A375 (cell line): ENCODE measurements at places on chromosomes 2 and 18. TPM values are rescaled to one million over a fixed set of nuclear protein-coding genes. Genes with fewer than 3 reads are reported as not detected.

PSD4 gene
- 3.8 and 5.1 TPM in 2 replicates for total RNA-seq

C1QL2 gene
- total RNA-seq = not detected in 2 replicates

VIL1 gene
- not detected in 2 replicates for total RNA-seq

PTH2R gene
- 0.11 TPM in 1 of 2 replicates, not detected in the other for total RNA-seq

CCDC88A gene
- total RNA-seq = 27.4 and 27.9 TPM in 2 replicates

PRSS56 gene
- total RNA-seq = not detected in 2 replicates

DSG2 gene
- total RNA-seq = 10.6 and 12.3 TPM in 2 replicates

VIT gene
- total RNA-seq = 0.50 and 0.98 TPM in 2 replicates

MC5R gene
- total RNA-seq = 0.15 and 0.32 TPM in 2 replicates

C2orf49 gene
- total RNA-seq = 9.1 and 13.8 TPM in 2 replicates

DYSF gene
- 1.0 and 1.7 TPM in 2 replicates for total RNA-seq

C18orf32 gene
- total RNA-seq = 10.2 and 16.7 TPM in 2 replicates

LPIN1 gene
- total RNA-seq = 16.6 and 23.1 TPM in 2 replicates

POTEJ gene
- total RNA-seq = 0.03 and 0.19 TPM in 2 replicates

GPR75 gene
- 2.4 and 3.0 TPM in 2 replicates for total RNA-seq

KCNK3 gene
- 0.37 and 0.60 TPM in 2 replicates for total RNA-seq

GRB14 gene
- total RNA-seq = 0.45 and 0.53 TPM in 2 replicates

PIEZO2 gene
- total RNA-seq = 0.79 and 3.7 TPM in 2 replicates

EN1 gene
- 1.1 and 2.2 TPM in 2 replicates for total RNA-seq

UCN gene
- total RNA-seq = 6.6 and 9.2 TPM in 2 replicates

CTLA4 gene
- 0.83 and 2.7 TPM in 2 replicates for total RNA-seq

ZEB2 gene
- total RNA-seq = 29.1 and 30.3 TPM in 2 replicates

BCL11A gene
- total RNA-seq = 0.66 and 0.79 TPM in 2 replicates
